Prostate gland (tissue), 2 donors: ENCODE measurements at places on chromosomes 1 and 21.

DNA sequence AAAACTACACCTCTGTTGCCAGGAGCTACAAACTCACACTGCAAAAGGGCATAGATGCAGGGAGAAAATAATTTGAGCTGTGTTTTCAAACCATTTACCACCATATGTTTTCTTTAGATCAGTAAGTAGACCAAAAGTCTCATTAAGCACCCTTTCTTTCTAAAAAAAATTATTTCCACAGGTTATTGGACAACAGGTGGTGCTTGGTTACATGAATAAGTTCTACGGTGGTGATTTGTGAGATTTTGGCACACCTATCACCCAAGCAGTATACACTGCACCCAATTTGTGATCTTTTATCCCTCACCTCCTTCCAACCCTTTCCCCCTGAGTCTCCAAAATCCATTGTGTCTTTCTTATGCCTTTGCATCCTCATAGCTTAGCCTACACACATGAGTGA is 21.1 kb downstream of the MAP10 start:
- no peak for DNase-seq

DNA sequence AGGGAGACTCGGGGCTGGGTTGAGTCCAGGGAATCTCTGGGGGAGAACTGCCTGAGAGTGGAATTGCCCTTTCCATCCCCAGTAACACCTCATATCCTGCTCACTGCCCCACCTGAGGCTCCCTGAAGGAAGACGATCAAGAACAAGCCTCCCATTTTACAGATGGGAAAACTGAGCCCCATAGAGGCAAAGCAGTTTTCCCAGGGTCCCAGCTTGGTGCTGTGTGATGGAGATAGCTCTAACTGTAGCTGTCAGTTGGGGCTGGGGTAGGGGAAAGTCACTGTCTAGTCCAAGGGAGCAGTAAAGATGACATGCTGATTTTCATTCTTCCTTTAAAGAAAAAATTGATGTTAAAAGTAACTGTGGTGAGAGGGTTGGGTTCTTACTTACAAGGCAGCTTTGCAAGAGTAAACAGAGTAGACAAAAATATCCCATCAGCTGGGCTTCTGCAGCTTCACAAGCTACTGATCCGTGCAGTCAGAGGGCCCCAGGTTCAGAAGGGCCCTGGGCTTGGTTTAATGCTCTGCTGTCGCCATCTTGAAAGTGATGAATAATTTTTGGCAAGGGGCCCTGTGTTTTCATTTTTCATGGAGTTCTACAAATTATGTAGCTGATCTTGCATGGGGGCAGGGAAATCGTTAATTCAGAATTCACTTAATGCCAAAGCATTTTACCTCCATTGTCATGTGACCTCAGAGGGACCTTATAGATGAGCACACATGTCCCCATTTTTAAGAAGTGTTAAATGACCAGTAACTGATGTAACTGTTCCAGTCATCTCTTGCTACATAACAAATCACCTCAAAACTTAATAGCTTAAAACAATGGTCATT is 17.6 kb upstream of the TNFRSF1B start:
- DNase-seq = no peak

DNA sequence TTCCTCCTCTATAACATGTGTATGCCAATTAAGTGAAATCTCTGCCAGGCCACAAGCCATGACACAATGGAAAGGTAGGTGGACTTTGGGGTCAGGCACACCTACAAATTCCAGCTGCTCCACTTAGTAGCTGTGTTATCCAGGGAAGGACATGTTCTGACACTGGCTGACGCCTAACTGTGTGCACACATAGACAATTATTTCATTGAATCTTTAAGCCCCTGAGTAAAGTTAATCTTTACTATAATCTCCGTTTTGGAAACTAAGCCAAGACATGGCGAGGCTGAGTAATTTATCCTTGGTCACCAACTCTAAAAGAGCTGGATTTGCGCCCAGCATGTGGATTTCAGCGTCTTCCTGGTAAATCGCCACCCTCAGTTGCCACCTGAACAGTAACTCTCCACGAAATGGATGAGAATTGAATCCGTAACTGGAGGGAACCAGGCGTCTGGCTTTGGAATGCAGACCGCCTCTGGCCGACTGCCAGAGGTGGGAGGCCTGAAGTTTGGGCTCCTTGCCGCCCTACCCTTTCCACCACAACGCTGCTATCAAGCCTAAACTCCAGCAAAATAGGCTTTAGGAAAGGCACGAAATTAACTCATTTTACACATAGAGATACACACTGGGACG is 888 bp upstream of the SNRPE start:
- DNase-seq = peak; percentile 85

- peak; percentile 54 for DNase-seq
These were observed 604.8 kb upstream of the CXADR start for GRCh38 chr21:16908077-16908476.

GRCh38 chr1:9075022-9075421 is 5.6 kb upstream of the SLC2A5 start:
- peak; percentile 86 for DNase-seq
